ENCODE measurements at places on chromosomes 5 and 9. TPM values are rescaled to one million over a fixed set of nuclear protein-coding genes. Genes with fewer than 3 reads are reported as not detected.

The CCL27 gene
- 0.50 TPM for polyA plus RNA-seq

DNA sequence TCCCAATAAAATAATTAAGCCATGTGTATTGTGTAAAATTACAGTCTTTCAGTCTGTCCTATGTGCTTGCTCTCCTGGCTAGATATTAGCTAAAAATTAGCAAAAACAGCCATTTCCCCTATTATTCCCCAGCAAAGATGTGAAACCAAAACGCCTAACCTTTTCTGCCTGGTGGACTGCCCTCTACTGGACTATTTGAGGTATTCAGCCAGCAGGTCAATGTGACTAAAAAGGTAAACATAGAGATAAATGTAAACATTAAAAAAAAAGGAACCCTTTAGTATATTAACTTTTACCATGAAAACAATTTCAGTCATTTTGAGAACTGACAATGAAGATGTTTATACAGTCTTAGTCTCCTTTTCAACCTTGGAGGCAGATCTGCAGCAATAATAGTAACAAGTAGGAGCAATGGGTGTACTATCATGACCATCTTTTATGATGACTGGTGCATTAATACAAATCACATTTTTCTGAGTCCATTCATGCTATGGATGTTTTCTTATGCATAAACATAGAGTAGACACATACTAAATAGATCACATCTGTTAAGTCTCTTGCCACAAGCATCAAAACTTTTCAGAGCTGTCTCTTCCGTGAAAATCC lies 10.1 kb downstream of the ATG12 start:
- no peaks in the 10 kb centered on the region for H3K27me3 ChIP-seq
- H3K36me3 ChIP-seq: peaks cover 75% of the 10 kb centered on the region
- H3K4me1 ChIP-seq: no peaks in the 10 kb centered on the region
- H3K4me3 ChIP-seq: no peak overlapping the region

DNA sequence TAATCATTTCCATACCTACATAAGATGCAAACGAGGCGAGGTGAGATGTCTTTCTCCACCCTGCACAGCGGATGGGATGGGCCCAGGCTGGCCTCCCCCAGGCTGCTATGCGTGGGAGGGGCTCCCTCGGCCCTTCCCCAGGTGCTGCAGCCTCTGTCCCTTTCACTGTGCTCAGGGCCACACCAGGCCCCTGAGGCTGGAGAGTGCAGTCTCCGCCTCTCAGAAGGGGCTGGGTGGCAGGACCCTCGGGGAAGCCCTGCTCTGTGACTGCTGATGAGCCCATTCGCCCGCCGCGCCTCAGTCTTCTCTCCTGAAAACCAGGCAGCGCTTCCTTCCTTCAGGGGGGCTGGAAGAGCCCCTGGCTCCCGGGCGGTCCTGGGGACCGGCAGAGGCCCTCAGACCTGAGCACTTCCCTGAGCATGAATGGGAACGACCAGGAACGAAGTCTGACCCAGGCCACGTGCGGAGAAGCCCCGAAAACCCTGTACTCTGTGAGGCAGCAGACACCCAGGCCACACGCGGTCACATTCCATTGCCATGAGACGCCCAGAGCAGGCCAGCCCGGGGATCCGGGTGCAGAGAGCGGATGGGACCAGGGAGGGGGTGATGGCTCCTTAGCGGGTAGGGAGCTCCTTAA lies 21.9 kb upstream of the NOTCH1 start:
- no peaks in the 10 kb centered on the region for H3K36me3 ChIP-seq
- peak; percentile 88 for DNase-seq
- H3K4me1 ChIP-seq: peaks cover 25% of the 10 kb centered on the region

GRCh38 chr5:179371121-179371510 lies 25.9 kb upstream of the ADAMTS2 start:
- H3K4me1 ChIP-seq: no peaks in the 10 kb centered on the region
- H3K36me3 ChIP-seq: no peaks in the 10 kb centered on the region
- H3K27me3 ChIP-seq: no peaks in the 10 kb centered on the region
- H3K27ac ChIP-seq: no peak overlapping the region
